Daoy (cell line): ENCODE measurements at places on chromosomes 7 and 10. TPM values are rescaled to one million over a fixed set of nuclear protein-coding genes. Genes with fewer than 3 reads are reported as not detected.

DNA sequence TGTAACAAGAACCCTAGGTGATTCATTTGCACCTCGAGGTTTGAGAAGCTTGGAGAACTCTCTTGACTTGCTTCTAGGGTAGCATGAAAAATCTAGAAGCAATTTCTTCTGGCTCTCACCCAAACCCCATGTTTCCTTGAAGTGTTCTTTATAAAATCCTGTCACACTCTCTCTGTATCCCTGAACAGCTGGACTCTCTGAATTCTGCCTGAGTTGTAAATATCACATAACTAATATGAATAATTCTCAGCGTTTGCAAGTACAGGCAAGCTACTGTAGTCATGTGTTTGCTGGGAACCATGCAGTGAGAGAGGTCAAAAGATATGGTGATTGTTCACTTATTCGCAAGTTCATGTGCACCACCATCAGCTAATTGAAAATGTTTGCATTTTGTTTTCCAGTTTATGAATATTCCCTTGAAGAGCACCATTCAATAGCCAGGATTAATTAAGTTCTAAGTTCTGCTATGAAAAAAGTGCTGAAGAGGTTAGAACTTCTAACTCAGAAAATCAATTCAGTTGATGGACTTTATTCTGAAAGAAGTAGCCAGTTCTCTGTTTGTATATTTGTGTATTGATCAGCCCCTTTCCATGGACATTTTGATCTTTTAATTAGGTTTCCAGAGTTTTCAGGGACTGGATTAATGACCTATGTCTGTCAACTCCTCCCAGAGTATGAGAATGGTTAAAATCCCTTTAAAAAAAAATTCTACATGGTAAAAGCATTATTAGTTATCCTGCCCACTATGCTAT, 243.0 kb downstream of the PLXDC2 start:
- DNase-seq: no peak

- no peak for DNase-seq
Observed at GRCh38 chr7:54563329-54563916, 21.2 kb downstream of the VSTM2A start.

DNA sequence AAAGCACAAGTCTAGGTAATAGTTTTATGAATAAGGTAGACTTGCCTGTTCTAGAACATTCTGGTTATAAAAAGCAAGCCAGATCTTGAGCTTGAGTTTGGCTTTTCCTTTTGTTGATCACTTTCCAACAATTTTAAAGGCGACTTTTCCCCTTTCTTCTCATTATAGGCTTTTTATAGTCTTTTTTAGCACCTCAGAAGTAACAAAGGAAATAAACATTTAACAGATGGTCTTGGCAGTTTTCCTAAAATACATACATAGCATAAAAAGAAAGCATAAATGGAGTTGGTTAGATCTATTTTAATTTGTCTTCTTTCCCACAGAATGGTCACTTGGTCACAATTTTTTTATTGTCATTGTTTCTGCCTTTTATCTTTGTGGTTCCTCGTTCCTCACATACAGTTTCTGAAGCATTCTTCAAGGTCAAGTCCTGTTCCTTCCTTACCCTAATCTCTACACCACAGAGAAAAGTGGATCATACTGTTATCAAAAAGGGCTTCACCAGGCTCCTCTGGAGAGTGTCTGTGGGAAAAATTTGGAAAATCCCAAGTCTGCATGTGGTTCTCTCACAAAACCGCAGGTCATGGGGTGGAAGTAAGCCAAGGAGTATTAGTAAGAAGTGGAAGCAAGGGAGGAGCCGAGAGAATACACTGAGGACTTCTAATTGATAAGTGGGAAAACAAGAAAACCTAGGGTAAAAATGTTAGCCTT, 31.3 kb downstream of the THNSL1 start:
- DNase-seq: peak; percentile 84

DNA sequence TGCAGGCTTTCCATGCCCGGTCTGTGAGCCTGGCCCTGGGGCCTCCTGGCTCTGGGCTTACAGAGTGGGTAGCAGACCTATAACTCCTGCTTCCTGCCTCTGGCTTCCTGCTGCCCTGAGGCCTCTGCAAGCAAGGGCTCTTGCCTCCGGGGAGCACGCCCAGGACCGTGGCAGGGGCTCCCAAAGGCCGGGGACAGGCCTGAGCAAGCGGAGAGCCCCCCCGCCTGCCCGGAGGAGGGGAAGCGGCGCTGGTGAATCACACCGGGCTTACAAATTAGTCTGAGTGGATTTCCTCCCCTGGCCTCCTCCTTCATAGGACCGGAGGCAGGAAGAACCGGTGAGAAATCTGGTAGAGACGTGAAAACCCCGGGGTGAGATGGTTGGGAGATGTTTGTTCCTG, 1.5 kb upstream of the MYL10 start:
- DNase-seq: peak; percentile 89

DNA sequence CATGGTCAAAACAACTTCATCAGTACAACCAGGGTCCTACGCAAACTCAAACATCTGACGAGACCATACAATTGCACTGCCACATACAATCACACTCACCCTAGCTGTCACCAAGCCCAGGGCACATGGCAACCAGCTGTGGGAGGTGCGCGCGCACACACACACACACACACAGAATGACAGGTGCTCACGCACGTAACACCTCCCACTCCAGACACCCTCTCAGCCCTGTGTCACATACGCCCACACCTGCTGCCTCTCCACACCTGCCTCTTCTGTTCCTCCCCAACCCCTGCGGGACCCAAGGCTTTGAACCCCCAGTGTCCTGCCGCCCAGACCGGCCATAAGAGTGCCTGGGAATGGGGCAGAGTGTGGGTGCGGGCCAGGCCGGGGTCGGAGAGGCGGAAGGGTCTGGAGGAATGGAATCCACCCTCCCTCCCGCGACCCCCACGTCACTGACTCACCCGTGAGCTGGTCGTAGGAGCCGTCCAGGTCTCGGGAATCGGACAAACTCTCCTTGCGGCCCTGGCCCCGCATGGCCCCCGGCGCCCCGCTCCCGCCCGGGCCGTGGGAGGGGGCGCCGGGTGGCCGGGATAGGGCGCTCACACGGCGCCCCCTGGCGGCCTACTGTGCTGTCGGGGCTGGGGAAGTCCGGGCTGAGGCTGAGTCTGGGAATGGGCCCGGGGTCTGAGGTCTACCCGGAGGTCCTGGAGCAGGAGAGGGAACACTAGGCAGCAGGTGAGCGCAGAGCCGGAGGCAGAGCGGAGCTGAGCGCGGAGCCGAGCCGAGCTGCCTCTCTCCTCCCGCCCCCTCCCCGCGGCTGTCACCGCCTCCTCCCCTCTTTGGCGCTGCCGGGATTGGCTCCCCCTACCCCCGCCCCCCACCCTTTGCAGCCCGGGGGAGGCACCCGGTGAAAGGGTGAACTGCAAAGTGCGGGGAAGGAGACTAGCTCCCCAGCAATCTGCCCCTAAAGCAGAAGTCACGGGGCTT, at the start of gene KCNIP2:
Gene KCNIP2, minus strand, starts transcription at position 769 of the 990 bp plus-strand sequence. Its CDS starts 232 bp downstream, at position 537.
- DNase-seq: no peak

DNA sequence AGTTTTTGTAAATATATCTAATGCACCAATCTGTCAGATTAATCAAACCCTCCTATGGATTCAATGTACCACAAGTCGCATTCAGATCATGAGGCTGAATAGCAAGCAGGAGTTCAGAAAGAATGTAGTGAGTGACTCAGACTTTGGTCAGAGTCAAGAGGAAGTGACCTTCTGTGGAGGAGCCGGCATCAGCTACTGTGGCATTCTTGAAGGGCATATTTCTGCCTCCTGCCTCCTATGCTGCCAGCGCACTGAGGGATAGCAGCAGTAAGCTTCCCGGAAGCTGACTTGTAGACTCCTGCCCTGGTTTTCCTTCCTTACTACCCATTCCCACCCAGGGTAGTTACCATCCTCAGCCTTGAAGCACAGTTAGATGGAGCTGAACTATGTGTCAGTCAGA, 867.5 kb downstream of the NRG3 start:
- no peak for DNase-seq

DNA sequence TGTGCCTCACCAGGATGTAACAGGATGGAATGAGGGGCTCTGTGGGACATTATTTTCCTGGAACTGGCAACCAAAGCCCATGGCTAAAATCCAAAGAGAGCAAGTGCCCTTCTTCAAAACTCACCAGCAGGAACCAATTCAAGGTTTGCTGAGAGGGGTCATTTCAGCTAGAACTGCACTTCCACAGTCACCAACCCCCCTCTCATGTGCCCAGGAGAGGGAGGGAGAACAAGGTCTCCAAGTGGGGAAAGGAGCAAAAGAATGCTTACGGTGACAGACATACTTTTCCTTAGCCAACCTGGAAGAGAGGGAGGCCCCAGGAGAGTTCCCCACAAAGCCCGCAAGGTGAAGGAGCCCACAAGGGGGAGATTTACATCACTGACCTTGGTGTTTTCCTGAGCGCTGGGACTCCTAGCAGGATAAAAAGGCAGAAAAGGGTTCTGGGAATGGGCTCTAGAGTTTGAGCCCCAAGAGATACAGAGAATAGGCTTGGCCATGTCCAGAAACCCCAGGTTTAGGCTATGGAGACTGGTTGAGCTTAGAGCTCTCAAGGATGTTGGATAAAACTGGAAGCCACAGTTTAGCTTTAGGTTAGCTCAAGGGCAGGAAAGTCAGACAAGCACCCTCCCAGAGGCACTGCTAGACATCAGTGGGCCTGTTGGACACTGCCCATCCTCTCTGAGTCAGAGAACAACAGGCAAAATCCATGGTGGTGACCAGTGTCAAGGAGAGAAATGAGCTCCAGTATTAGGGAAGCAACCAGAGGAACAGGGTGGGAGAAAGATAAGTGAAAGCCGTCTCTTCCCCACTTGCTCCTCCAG, 63.9 kb upstream of the GHITM start:
- DNase-seq: no peak

DNA sequence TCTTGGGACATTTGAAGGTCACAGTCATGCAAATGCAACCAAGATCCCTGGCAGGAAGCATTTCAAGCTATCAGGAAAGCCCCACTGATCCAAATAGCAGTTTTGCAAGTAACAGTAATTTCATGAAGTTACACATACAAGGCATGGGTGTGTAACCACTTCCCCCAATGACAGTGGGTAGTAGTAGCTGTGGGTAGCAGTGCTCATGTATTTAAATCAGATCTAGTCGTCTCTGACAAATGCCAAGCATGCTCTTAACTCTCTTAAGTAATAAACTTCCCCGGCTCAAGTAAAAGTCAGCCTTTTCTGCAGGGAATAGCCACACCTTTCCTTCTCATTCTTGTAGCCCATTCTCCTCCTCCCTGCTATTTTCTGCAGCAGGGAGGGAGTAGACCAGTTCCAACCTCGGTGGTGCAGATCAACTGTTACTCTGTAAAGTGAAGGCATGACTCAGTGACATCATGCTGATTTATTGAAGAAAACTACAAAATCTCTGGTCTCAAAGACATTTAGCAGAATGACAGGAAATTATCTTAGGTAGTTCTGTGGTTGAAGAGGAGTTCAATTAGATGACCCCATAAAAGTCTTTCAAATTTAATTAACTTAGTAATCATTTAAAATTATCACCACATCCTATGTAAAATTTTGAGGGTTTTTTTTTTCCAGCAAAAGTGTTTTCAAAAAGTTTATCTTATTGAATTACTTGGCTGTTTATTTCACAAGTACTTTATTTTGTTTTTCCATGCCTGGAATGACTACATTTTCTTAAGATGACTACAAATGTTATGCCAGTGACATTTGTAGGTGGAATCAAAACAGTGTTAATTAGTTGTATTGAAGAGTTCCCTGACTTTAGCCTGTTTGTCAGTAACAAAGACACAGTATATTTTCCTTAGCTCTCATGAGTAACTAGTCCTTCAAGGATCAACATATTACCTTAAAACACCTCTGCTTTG, 568.3 kb downstream of the INHBA start:
- DNase-seq: peak; percentile 80

- DNase-seq: no peak
Observed at GRCh38 chr7:118040562-118040961, 143.4 kb upstream of the LSM8 start.

GRCh38 chr10:97689559-97690020, 2.5 kb upstream of the AVPI1 start:
- DNase-seq: peak; percentile 91

- no peak for DNase-seq
Observed at GRCh38 chr7:68998136-68998535, 600.1 kb upstream of the AUTS2 start.

DNA sequence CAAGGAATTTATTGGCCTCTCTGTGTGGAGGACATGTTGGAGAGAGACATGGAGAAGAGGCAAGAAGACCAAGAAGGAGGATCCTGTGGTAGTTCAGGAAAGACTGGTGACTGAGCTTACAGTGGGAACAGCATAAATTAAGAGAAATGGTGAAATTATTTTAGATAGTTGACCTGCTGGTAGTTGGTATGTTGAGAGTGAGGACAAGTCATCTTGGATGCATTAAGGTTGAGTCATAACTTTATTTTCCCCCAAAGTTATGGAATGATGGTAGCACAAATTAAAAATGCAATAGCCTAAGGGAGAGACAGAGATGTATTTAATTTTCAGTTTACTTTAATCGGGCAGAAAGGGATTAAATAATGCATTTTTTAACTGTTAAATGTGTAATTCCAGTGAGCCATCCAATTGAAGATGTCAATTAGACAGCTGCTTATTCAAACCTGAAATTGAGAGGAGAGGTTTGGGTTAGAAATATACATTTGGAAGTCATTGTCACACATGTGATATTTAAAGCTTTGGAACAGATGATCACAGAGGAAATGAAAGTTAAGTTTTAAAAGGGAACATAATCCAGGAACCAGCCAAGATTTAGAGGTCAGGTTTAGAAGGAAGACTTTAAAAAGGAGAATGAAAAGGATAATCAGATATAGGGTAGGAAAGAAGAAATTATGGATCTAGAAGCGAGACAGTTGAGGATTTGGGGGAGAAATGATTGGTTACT, 80.6 kb downstream of the DGKB start:
- DNase-seq: no peak

GRCh38 chr7:71021131-71021530, 110.8 kb upstream of the GALNT17 start:
- no peak for DNase-seq

DNA sequence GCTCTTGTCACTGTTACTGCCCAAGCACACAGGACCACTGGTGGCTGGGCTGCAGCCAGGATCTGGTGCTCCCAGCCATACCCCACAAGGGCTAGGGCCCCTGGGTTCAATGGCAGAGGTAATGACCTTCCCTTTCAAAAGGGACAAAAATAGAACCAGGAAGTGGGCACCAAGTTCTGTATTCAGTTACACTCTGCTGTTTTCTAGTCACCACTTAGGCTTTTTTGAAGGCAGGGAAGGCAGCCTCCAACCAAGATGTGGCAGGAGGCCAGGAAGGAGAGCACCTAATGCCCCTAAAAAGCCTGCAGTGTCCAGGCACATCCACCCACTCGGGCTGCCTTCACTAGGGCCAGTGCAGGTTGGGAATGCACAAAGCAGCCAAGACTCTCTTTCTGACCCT, 47.8 kb downstream of the NOD1 start:
- no peak for DNase-seq

GRCh38 chr7:6546498-6547251, 4.6 kb downstream of the GRID2IP start:
- no peak for DNase-seq

DNA sequence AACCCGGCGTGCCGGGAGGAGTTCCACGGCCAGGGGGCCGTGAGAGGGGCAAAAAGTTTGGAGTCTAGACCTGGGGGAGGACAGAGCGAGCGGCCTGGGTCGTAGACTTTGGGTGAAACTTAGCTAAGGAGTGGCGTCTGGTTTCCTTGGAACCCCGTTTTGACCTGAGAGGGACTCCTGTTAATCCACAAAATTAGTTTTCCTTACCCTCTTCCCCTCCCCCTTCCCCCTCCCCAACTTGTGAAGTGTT, 574 bp downstream of the MARCHF5 start:
- DNase-seq: no peak

Gene ZNF273
- 10.4 and 15.7 TPM in 2 replicates for total RNA-seq

Gene FAM25A
- total RNA-seq: not detected in 2 replicates

Gene GFRA1
- 0.80 and 1.1 TPM in 2 replicates for total RNA-seq

Gene ANTXRL
- total RNA-seq: not detected in 2 replicates

Gene PPP1R9A
- total RNA-seq: 2.6 and 8.6 TPM in 2 replicates

Gene KCNH2
- total RNA-seq: 0.80 and 1.3 TPM in 2 replicates
